NCI-H446 treated with DMSO at 0.1 percent for 48 hours (cell line): ENCODE measurements at places on chromosomes 4 and X.
A peak's percentile ranks its signal among the peaks of the same experiment; 100 is the strongest.

DNA sequence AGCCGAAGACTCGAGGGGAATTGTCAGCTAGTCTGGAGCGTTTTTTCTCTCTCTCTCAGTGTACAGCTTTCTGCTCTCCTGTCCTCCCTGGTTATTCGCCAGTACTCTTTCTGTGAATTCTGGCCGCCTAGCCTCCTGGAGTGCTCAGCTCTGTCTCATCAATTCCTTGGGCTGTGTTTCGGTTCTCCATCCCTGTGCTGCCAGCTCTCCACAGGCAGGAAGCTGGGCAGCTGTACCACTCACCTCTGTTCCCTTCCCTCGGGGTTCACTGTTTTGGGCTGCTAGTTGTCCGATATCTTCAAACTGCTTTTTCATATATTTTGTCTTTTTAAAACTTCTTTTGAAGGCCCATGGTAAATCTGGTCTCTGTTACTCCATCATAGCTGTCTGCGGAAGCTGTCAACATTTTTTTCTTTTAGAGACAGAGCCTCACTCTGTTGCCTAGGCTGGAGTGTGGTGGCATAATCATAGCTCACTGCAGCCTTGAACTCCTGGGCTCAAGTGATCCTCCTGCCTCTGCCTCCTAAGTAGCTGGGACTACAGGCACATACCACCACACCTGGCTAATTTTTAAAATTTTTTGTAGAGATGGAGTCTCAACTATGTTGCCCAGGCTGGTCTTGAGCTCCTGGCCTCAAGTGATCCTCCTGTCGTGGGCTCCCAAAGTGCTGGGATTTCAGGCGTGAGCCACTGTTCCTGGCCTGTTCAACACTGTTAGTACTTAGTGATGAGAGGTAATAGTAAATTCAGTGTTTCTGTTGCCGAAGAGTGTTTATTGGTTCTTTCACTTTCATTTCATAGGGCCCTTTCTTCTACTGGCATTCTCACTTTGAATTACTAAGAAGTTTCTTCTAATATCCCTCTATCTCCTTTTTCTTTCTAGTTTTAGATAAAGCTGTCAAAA lies 18.6 kb downstream of the ZCCHC4 start:
- no peak for DNase-seq

DNA sequence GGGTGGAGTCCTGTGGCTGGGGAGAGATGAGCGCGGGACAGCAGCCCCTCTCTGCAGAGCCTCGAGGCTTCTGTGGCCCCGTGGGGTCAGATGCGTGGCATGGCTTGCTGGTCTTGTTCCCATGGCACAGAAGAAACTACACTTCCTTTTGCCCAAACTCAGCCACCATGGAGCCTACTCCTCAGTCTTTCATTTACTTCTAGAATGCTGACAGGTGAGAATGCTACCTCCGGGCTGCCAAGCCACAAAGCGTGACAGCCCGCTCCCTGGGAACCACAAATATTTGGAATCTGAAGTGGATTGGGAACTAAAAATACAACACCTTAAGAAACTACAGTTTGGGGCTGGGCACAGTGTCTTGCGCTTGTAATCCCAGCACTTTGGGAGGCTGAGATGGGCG lies 98.0 kb downstream of the TRAPPC11 start:
- no peak for DNase-seq

DNA sequence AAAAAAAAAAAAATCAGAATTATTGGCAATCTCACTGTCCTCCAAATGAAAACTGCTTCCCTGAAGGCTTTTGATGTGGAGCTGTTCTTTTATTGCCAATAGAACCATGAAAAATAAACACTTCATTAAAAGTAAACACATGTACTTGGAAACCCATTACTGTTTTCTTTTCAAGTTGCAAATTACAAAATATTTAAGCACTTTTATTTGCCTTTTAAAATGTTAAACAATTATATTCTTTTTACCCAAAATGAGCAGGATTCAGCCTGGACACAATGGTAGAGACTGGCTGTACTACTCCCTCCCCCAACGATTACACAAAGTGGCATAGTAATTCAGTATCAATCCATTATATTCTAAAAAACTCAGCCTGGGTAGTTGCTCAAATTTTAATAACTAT lies 60.9 kb downstream of the SH2D1A start:
- DNase-seq, result peak; percentile 42

DNA sequence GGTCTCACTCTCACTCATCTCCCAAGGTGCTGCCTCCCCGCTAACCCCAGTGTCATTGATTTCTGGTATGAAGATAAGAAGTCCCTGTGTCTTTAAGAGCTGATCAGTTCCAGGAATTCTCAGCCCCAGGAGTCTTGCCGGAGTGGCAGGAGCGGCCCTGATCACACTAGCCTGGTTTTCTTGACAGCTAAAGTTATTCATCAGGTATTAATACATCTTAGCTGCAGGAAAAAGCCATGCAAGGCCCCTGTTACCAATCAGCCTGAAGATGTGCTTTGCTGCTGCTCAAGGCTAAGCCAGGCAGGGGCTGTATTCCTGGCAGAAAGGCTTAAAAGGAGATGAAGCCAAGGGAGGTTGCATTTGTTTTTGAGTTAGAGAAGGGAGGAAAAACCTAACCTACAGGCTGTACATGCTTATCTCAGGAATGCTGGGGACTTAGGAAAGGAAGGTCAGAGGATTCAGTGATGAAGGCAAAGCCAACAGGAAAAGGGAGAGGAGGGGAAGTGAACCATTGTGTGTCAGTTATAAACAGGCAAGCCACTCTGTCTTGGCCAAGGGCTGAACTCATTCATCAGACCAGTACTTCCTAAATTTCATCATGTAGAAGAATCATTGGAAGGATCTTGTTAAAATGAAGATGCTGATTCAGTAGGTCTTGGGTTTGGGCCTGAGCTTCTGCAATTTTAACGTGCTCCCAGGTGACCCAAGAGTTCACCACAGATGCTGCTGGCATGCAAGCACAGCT lies 8.6 kb downstream of the SRPX start:
- no peak for DNase-seq

- DNase-seq, result peak; percentile 8
Observed at GRCh38 chrX:56248492-56248891, 16.3 kb downstream of the KLF8 start.

DNA sequence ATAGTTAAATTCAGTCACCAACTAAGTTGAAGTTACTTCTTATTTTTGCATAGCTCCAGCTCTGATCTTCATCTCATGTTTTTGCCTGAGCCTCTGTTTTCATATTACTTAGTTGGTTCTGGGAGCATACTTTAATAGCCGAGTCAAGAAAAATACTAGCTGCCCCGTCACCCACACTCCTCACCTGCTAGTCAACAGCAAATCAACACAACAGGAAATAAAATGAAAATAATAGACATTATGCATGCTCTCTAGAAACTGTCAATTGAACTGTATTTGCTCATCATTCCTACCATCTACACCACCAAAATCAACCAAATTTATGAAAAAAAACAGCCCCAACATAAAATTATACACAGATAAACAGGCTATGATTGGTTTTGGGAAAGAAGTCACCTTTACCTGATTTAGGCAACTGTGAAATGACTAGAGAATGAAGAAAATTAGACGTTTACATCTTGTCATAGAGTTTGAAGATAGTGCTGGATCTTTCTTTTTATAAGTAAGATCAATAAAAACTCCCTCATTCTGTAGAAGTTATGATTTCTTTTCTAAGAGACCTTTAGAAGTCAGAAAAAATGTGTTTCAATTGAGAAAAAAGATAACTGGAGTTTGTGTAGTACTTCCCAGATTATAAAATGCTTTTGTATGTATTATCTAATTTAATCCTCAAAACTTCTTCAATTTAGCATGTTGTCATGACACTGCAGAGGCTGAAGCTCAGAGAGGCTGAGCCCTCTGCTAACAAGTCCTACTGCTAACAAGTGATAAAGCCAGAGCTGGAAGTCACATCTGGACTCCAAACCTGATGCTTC lies 7.0 kb downstream of the ALB start:
- DNase-seq, result no peak

- no peak for DNase-seq
Observed at GRCh38 chr4:74018771-74019170, 19.7 kb downstream of the CXCL3 start.

DNA sequence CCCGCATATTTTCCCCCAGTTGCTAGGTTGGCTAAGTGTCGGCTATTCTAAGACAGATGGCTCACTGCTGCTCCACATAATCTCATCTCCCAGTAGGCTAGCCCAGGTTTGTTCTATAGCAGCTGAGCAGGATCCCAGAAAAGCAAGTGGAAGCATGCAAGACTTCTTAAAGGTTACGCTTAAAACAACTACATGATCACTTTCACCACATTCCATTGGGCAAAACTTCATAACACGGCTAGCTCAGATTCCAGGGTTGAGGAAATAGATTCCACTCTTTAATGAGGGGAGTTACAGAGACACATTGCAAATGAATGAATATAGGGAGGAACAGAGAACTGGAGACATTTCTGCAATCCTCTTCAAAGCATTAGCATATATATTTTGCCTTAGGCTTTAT lies 12.9 kb upstream of the RAB33B start:
- DNase-seq, result no peak

DNA sequence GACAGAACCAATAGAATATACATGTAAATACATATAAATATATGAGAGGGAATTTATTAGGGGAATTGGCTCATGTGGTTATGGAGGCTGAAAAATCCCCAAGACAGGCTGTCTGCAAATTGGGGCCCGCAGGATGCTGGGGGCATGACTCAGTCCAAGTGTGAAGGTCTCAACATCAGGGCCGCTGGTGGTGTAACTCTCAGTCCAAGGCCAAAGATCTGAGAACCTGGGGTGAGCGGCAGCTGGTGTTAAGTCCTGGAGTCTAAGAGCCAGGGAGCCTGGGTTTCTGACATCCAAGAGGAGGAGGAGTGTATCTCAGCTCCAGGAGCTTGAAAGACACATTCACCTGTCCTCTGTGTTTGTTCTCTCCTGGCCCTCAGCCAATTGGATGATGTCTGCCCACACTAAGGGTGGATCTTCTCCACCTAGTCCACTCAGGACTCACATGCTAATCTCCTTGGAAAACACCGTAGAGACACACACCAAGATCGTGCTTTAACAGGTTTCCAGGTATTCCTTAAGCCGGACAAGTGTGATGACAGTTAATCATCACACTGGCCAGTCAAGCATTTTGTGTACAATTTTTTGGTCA lies 28.9 kb downstream of the TIGD2 start:
- DNase-seq, result no peak

- DNase-seq, result no peak
Observed at GRCh38 chrX:66039944-66040343, at the start of gene VSIG4. Gene VSIG4 (minus strand): TSS chrX:66040080. CDS start chrX:66039998, 82 bp downstream.

DNA sequence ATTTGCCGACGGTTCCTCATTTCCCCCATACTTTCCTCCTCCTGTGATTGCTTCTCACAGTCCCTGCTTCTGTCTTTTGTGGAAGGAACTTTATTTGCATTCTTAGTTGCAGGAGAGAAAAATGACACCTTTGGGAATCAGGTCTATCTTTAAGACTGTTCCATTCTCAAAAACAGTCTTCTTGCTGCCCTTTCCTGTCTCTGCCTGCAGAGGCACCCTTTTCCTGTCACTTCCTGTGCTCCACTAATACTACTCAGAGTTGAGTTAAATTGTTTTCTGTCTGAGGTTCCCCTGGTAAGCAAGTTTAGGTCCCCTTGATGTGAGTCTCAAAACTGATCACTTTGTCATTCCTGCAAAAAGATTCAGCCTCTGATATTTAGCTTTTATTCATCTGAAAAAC lies 208.8 kb upstream of the CLNK start:
- DNase-seq, result no peak

DNA sequence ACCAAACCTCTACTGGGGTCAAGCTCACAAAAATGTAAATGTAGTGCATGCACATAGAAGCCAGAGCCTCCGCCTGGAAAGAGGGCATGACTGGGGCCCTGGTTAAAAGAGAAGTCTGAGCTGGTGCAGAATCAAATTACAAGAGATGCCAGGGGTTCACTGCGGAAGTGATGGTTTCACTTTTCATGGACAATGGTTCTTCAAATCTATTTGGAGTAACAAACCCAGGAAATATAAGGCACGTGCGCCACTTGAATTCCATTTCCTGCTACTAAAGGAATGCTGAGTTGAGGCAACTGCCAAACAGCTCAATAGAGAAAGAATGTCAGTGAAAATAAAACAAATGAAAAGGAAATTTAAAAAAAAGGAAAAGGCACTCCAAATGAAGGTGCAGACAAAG lies 79.8 kb downstream of the FUNDC1 start:
- no peak for DNase-seq

- no peak for DNase-seq
Observed at GRCh38 chrX:93420090-93420489, 253.3 kb downstream of the NAP1L3 start.

- DNase-seq, result no peak
Observed at GRCh38 chrX:22800806-22801205, 199.0 kb upstream of the DDX53 start.

GRCh38 chrX:38304010-38304409 lies 23.3 kb downstream of the RPGR start:
- DNase-seq, result no peak

- no peak for DNase-seq
Observed at GRCh38 chrX:134174273-134174660, 62.7 kb upstream of the CCDC160 start.

DNA sequence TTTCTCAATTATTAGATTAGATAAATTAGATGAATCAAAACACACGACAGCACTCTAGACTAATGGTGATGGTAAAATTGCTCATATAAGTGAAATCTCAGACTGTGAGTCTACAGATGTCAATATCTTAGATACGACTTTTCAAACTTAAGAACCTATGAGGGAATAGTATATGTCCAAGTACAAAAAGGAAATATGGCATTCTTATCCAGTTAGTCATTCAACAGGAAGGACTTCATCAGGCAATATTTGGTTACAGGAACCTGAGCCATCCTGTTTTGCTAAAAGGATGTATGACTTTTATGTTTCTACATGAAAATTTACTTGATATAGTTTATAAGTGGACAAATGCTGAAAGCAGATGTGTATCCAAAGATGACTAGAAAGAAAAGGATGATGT lies 107.0 kb downstream of the CT47B1 start:
- DNase-seq, result no peak

DNA sequence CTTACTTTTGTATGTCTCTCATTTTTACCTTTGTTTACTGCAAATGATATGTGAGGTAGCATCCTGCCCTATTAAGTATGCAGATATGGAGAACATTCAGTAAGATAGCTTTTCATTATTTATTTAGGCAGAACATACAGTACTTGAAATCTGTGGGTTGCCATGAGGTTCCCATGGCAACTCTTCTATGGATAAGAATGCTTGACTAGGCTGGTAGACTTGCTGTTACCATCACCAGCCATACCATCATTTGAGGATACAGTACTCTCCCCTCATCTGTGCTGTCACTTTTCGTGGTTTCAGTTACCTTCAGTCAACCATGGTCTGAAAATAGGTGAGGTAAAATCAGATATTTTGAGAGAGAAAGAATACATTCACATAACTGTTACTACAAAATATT lies 56.7 kb downstream of the NAF1 start:
- DNase-seq, result no peak

- DNase-seq, result no peak
Observed at GRCh38 chrX:111041018-111041462, 55.0 kb upstream of the PAK3 start.

GRCh38 chr4:181825564-181825963 lies 417.6 kb upstream of the TENM3 start:
- no peak for DNase-seq

- DNase-seq, result no peak
Observed at GRCh38 chrX:72020788-72021187, 110.1 kb downstream of the NHSL2 start.

- DNase-seq, result no peak
Observed at GRCh38 chr4:40710484-40711254, 39.1 kb upstream of the NSUN7 start.
